ENCODE measurements at places on chromosomes 2 and 18.

DNA sequence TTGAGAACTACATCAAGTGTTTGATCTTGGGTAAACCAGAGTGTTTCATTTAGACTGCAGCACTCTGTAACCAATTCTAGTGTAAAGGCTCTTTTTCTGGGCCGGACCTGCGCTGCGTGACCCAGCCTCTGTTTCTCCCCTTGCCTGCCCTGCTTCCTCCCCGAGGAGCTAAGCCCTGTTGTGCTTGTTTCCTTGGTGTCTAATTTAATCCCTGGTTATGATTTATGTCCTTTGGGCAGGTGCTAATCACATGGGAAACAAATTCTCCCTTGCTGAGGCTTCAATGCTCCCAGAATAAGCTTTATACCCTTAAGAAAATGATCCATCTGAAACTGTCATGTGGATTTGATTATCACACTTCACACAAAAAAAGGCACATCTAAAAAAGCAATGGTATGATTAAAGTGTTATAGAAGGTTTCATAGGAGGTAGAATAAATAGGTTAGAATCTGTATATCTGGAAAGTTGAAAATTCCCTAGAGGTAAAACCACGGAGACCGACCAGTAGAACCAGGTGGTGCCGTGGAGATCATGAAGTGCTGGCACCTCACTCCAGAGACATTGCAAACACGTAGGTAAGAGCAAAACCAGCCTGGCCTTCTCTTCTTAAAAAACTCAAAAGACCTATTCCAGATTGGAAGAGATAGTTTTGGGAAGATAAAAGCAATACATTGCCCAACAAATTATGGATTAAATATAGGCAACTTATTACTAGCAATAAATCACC lies 31.0 kb upstream of the SLC9A2 start:
- no peak for DNase-seq

GRCh38 chr2:214946949-214947348 lies 137.5 kb upstream of the BARD1 start:
- DNase-seq: no peak

GRCh38 chr2:236525411-236525997 lies 44.1 kb upstream of the ACKR3 start:
- DNase-seq: no peak

DNA sequence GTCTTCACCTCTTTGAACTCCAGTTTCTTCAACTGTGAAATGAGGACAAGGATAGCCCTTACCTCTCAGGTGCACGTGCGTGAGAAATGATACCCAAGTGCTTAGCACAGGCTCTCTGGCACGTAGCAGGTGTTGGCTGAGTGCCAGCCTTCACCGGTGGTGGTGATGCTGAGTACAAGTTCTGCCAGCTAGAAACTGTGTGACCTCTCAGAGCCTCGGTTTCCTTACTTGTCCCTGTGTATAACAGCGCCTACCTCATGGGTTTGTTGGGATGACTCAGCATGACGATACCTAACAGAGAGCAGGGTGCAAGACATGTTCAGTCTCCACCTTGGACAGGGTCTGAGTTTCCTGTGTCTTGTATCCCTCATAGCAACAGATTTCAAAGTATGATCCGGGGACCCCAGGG lies 205.1 kb downstream of the TNS1 start:
- no peak for DNase-seq

DNA sequence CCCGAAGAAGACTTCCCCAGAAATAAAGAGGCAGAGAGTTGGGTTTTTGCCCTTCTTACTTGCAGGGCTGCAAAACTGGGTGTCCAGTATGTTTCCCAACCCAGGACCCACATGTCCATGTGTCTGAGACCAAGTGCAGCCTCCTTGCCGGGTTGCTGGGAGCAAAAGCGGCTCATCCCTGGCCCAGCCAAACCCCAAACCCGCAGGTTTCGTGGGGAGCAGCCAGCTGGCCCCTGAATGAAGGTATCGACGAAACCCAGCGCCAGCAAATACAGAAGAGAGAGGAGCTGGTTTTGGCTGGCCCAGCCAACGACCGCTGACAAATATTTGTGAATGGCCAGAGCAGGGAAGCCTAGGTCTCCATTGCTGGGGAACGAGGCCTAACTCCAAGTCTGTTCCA lies 197.1 kb downstream of the SMAD7 start:
- no peak for DNase-seq

DNA sequence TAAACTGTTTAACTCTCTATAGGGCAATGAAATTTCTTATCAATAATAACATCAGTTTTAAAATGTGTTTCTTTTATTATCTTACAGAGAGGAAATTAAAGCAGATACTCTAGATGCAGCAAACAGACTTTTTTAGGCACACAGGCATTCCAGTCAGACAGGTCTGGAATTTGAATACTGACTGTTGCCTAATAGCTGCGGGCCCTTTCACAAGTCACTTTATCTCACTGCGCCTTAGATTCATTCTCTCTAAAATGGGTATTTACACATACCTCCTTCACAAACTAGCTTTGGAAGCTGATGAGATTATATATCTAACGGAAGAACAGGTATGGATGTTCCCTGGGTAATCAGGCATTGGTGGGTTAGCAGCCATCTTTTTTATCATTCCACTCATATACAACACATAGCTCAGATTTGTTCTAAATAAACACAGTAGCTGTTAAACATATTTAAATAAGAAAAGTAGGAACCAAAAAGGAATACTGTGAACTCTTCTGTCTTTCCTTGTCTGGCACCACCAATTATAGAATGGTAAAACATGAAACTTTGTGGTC lies 104.2 kb downstream of the LRP2 start:
- DNase-seq: no peak

DNA sequence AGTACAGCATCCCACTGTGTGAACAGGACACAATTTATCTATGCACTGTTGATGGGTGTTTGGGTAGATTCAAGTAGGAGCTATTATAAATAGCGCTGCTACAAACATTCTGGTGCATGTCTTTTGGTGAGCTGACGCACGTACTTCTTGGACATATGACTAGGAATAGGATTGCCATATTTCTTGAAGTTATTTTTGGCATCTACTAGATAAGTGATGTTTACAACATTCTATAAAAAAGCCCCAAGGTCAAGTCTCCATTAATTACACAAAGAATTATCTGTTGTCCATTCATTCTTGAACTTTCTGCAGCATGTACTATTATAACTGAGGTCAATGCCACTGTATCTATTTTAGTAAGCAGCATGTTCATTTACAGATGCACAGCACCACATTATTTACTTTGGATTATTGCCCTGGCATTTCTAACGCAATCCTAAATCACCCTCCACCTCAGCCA lies 225.5 kb upstream of the TMEM200C start:
- DNase-seq: no peak

DNA sequence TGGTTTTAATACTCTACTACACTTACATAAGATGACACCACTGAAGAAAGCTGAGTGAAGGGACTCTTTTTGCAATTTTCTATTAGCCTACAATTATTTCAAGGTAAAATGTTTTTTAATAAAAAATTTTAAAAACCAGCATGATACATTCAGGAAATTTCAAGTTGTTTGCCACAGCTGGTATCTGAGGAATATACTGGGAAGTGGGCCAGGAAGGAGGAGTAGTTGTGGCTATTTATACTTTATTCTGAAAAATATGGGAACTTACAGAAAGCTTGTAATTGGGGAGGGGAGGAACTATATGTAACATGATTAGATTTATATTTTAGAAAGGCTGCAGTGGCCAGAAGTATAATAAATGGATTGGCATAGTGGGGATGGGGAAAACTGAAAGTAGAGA lies 40.8 kb downstream of the WDR35 start:
- DNase-seq: no peak

DNA sequence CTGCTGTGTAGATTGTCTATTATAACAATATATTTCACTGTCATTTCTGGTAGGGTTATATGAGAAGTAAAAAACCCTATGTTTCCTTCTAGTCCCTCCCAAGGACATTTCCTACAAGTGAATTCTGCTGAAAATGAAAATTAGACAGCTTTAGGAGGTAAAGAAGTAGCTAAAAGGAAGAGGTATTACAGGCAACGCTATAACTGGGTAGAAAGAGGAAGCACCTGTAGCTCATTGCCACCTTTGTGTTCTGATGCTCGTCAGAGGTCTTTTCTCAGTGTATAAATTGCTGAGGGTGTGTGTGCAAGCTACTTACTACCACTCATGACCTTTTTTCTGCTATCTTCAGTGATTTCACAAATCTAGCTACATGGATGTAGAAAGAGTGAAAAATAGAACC lies 1.4 kb downstream of the DNAJC10 start:
- DNase-seq: no peak

DNA sequence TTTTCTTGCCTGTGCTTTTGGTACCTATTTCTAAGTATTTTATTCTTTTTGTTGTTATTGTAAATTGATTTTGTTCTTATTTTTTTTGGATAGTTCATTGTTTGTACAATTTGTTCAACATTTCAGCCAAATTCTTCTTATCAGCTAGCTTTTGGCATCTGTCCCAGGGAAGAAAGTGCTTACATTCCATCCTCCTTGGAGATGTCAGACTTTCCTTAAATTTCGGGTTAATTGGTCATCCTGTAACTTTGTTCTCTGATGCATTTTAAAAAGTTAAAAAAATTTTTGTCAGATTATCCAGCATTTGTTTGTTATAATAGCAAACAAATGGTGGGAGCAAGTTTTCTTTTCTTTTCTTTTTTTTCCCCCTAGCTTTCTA lies 60.3 kb downstream of the PTH2R start:
- DNase-seq: no peak

DNA sequence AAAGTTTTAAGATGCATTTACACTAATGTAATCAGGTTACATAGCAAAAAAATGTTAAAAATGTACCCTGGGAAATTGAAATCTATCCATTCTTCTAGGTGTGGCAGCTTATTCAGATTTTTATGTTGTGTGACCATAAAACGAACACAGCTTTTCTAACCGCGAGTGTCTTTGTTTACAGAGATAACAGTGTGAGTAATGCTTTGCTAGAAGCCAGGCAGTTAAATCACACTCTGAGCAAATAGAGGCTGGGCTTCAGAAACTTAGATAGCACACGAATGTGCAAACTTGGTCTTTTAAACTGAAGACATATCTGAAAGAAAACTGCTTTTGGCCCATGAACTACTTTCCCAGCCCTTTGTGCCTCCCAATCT lies 116.1 kb downstream of the SPTBN1 start:
- peak; percentile 21 for DNase-seq

GRCh38 chr18:32530947-32531651 lies 60.4 kb upstream of the GAREM1 start:
- no peak for DNase-seq

- no peak for DNase-seq
Measured at GRCh38 chr18:48631851-48632250, 93.0 kb downstream of the CTIF start.

DNA sequence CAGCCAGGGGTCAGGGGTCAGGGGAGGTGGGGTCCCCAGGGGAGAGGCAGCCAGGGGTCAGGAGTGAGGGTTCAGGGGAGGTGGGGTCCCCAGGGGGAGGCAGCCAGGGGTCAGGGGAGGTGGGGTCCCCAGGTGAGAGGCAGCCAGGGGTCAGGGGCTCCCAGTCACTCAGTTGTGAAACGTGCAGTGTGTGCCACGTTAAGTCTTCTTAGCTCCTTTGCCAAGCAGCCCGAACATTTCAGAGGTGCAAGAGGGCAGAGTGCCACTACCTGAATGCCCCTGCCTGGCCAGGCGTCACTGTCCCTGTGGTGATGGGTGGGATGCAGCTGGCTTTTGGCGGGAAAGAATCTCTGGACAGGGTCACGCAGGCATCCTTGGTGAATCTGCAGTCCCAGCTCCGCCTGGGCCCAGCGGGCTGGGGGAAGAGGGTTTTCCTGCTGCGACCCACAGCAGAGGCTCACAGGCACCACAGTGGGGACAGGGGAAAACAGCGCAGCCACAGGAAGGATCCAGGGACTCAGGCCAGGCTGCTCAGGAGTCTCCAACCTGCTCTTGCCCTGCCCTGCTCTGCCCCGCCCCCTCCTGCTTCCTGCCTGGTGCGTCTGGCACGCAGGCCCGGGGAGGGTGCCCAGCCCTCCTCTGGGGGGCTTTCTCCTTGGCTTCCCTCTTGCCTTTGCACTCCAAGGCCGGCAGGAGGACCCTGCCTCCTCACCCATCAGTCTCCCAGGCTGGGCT lies 188.3 kb downstream of the TWIST2 start:
- DNase-seq: no peak

GRCh38 chr18:10524507-10525370 lies 1.1 kb upstream of the NAPG start:
- DNase-seq: no peak

GRCh38 chr18:36856815-36857214 lies 27.9 kb downstream of the KIAA1328 start:
- no peak for DNase-seq

DNA sequence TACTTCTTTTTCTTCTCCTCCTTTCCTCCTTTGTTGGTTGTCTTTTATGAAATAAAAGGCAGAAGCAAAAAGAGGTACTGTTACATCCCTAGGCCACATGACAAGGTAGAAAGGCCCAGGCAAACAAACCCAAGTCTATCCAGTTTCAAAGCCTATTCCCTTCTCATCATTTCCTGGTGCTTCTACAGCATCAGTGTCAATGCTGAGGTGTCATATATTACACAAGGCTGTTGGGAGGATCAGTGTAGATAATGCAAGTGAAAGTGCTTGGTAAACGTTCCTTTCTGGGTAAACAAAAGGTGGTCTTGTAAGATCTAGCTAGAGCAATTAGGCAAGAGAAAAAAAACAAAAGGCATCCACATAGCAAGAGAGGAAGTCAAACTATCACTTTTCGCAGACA lies 64.9 kb downstream of the EVA1A start:
- no peak for DNase-seq

- DNase-seq: no peak
Measured at GRCh38 chr2:42298996-42299754, 61.8 kb downstream of the COX7A2L start.

- DNase-seq: no peak
Measured at GRCh38 chr18:24386681-24387080, 10.9 kb downstream of the OSBPL1A start.

DNA sequence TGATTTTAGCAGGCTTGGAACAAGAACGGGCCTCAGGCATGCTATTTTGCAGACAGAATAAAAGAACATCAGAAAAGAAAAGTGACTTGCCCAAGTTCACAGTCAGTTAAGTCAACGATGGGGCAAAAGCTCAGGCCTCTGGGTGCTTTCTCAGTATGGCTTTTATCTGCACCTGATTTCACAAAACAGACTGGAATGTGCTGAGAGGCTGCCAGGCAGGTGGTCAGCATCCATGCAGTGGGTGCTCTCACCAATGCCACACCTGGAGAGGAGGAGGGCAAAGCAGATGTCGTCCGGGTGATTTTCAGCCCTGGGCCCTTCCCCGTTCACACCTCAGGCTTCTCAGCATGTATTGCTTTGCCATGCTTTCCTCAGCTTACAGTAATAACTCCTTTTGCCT lies 854.6 kb downstream of the RNF144A start:
- no peak for DNase-seq

DNA sequence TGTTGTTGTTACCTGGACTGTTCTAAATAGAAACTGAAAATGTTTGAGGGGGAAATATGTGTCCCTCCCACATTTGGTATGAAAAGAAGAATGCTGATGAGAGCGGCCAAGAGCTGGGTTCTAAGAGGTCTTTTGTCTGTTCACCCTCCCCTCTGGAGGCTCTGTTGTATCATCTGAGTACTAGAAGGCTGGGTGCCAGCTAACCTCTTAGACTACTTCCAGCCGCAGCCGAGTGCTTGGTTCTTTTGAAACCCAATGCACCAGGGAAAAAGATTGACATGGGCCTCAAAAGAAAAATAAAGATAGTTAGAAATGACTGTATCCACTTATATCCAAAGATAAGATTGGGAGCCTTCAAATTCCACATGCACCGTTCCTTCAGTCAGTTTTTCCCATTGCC lies 255.9 kb downstream of the TXNL1 start:
- no peak for DNase-seq

- no peak for DNase-seq
Measured at GRCh38 chr2:102334486-102334885, 21.1 kb upstream of the IL18R1 start.
